ENCODE measurements at places on chromosomes 7 and 10. TPM values are rescaled to one million over a fixed set of nuclear protein-coding genes. Genes with fewer than 3 reads are reported as not detected.

GRCh38 chr7:129803546-129804081 lies 149.1 kb downstream of the UBE2H start:
- no peak for DNase-seq

- no peak for DNase-seq
Measured at GRCh38 chr7:136869001-136869961, 829 bp downstream of the CHRM2 start.

DNA sequence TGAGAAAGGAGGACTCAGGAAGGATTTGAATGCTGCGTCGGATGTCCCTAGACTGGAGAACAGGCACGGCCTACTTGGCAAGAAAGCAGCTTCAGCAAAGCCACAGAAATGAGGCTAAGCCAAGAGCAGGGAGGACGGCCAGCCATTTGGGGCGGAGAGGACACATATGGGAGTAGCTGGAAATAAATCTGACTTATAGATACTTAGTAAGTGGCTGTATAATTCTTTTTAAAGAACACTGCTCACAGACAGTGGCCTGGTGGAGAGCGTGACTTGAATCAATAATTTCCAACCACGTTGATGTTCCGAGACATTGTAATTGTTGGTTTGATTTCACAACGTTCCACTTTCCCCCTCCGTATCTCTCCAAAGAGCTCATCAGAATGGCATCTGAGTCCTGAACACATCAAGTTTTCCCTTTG lies 67.7 kb upstream of the JCAD start:
- no peak for DNase-seq

The ZNRF2 gene
- total RNA-seq: 13.1 TPM

GRCh38 chr7:150339409-150339809 lies 2.0 kb downstream of the RARRES2 start:
- no peak for DNase-seq

Measured in mammary epithelial cell (primary cell).